Activated naive CD8-positive, alpha-beta T cell treated with anti-CD3 and anti-CD28 coated beads, Interleukin-2, amount 50 U/mL, for 24 hours (primary cell): ENCODE measurements at places on chromosomes 6 and 20.

GRCh38 chr6:81451787-81452186 lies 300.7 kb downstream of the TENT5A start:
- no peaks in the 10 kb centered on the region for H3K27me3 ChIP-seq
- no peak overlapping the region for H3K27ac ChIP-seq
- H3K4me1 ChIP-seq = no peaks in the 10 kb centered on the region
- no peak overlapping the region for H3K4me3 ChIP-seq

GRCh38 chr6:119669221-119669620 lies 319.7 kb upstream of the MAN1A1 start:
- no peak overlapping the region for H3K27ac ChIP-seq
- no peak for DNase-seq
- peaks cover 9% of the 10 kb centered on the region for H3K4me1 ChIP-seq
- H3K4me3 ChIP-seq = no peak overlapping the region

GRCh38 chr6:33787346-33787953 lies 1.5 kb downstream of the LEMD2 start:
- H3K4me3 ChIP-seq = peak overlapping the region; percentile 93
- H3K36me3 ChIP-seq = peaks cover 29% of the 10 kb centered on the region
- H3K27ac ChIP-seq = peak overlapping the region; percentile 96
- H3K27me3 ChIP-seq = no peaks in the 10 kb centered on the region
- H3K4me1 ChIP-seq = peaks cover 46% of the 10 kb centered on the region
- DNase-seq = no peak

DNA sequence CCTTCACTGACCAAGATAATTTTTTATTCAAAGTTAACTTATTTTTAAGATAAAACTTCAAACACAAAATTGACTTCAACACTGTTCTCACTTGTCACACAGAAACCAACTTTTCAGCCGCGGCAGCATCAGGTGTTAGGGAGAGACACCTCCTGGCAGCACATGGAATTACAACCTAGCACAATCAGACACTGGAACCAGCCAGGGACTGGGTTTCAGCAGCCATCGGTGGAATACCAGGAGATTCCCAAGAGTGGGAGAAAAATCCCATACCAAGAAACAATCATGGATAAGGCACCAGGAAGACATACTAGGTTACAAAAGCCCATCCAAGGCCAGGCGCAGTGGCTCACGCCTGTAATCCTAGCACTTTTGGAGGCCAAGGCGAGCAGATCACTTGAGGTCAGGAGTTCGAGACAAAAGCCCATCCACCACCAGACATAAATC lies 70.0 kb downstream of the SNX5 start:
- H3K27me3 ChIP-seq = peaks cover 30% of the 10 kb centered on the region
- H3K4me1 ChIP-seq = peaks cover 34% of the 10 kb centered on the region
- DNase-seq = peak; percentile 70
- H3K4me3 ChIP-seq = no peak overlapping the region

GRCh38 chr6:131122516-131122915 lies 12.8 kb upstream of the AKAP7 start:
- H3K4me1 ChIP-seq = no peaks in the 10 kb centered on the region
- H3K36me3 ChIP-seq = no peaks in the 10 kb centered on the region
- H3K27me3 ChIP-seq = no peaks in the 10 kb centered on the region
- H3K4me3 ChIP-seq = no peak overlapping the region
- H3K27ac ChIP-seq = no peak overlapping the region

- no peaks in the 10 kb centered on the region for H3K36me3 ChIP-seq
- H3K27me3 ChIP-seq = peaks cover 3% of the 10 kb centered on the region
- no peak overlapping the region for H3K27ac ChIP-seq
- no peak for DNase-seq
- no peak overlapping the region for H3K4me3 ChIP-seq
Measured at GRCh38 chr6:37399131-37399530, 33.9 kb upstream of the CMTR1 start.

- no peaks in the 10 kb centered on the region for H3K36me3 ChIP-seq
- H3K27me3 ChIP-seq = peaks cover 5% of the 10 kb centered on the region
- no peaks in the 10 kb centered on the region for H3K4me1 ChIP-seq
- DNase-seq = no peak
- no peak overlapping the region for H3K27ac ChIP-seq
Measured at GRCh38 chr6:147733686-147734085, 225.2 kb downstream of the SAMD5 start.

DNA sequence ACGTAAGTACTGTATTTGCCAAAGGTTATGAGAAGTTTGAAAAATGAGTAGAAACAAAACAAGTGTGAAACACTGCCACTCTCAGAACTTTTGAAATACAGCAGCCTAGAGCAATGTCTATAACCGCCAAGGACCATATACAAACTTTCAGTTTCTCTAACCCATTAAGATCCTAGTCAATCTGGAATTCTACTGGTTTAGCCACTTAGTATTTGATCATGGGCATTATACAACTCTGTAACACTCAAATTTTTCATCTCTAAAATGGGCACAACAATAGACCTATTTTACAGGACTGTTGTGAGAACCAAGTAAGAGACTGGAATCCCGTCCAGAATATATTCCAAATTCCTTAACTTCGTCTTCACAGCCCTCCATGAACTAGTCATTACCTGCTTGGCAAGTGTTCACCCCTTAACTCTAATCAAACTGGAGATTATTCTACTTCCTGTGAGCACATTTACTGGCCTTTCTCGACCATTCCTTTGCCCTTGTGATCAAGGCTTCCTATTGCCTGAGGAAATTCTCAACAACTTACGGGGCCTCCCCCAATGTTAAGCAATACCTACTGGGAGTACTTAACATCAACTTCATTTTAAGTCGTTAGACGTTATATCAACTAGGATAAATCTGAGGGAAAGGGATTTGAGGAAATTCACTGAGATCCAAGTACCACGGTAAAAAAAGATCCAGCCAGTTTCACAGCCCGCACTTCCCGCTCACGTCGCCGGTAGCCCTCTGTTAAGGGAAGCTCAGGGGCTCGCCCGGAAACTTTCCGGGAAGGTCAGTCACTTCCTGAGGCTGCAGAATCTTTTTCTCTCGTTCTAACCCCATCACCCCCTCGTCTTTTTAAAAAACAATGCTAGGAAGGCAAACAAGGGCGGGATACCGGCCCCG lies 1.1 kb downstream of the EIF2S2 start:
- H3K27ac ChIP-seq = peak overlapping the region; percentile 99
- H3K27me3 ChIP-seq = peaks cover 3% of the 10 kb centered on the region
- peaks cover 59% of the 10 kb centered on the region for H3K4me1 ChIP-seq
- peak overlapping the region; percentile 91 for H3K4me3 ChIP-seq
- no peak for DNase-seq

DNA sequence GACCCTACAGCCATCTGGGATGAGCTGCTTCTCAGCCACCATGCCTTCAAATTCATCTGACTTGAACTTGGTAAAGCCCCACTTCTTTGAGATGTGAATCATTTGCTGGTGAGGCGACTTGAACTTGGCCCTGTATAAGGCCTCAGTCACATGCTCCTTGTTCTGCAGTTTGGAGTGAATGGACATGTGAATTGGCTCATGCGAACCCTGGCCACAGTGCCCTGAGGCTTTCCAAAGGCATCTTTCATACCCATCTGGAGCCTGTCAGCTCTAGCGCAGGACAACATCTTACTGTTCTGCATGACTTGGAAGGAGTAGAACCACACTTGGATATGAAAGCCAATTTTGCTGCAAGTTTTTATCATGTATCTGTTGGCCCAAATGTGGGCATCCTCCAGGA lies 244.0 kb upstream of the FAM83B start:
- no peaks in the 10 kb centered on the region for H3K4me1 ChIP-seq
- no peaks in the 10 kb centered on the region for H3K36me3 ChIP-seq
- H3K27me3 ChIP-seq = no peaks in the 10 kb centered on the region
- H3K4me3 ChIP-seq = no peak overlapping the region
- no peak for DNase-seq
- no peak overlapping the region for H3K27ac ChIP-seq
